Upper lobe of right lung (tissue), 1 donor: ENCODE measurements at places on chromosomes 3 and 15.

DNA sequence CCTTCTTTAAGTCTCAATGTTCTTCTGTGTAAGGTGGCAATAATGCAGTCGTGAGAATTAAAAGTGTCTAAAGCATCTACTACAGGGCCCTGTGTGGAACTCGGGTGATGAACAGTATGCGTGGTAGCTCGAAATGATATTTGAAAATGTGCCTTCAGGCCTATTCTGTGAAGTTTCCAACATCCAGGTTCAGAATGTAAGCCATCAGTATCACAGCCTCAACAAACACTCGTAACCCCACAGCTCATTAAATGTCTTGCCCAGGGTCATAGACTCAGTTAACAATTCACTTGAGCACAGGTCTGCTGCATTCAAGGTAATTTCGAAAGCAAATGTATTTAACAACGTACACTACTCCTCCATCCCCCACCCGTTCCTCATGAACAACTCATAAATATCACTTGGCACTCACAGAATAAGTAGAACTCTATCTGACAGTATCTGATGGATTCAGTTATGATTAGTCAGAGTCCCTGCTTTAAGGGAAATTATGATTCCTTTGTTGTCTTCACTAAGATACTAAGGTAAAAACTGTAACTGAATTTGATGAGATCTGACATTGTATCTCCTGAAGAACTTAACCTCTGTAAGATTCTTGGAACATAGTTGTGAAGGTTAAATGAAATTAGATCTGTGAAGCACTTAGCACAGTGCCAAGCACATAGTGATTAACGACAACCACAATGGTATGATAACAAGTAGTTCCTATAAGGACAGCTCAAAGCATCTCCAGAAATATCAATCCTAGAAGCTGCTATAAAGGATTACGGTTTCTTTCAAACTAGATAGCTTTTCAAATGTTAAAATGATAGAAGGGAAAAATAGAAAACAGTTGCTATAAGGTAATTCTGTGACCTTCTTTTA, 642.3 kb downstream of the TBL1XR1 start:
- no peak for DNase-seq

DNA sequence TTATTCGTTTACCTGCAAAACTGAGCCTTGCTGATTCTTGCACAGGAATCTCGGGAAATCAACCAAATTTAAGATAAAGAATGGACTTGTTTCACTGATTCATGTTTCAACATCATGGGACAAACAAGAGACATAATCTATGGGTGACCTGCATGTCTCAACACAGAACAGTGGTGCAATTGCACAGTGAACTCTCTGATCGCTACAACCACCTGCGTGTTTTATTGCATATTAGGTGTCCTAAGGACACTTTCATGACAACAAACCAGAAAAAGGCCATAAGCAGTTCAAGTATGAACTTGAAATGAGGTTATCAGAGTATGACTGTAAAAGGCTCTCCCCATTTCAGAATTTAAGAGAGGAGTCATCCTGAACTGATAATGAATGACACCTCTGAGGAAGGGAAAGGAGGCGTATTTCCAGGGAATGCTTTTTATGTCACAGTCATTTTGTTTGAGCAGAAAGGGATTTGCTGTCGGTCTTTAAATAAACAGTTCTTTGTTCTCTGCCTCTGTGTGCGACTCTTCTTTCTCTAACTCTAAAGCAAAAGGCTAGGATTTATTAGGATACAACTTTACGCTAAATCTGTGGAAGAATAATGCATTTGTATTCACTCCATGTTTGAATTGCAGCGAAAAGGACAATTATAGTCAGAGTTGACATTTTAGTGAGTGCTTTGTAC, 167.2 kb downstream of the RBMS3 start:
- DNase-seq, result no peak

DNA sequence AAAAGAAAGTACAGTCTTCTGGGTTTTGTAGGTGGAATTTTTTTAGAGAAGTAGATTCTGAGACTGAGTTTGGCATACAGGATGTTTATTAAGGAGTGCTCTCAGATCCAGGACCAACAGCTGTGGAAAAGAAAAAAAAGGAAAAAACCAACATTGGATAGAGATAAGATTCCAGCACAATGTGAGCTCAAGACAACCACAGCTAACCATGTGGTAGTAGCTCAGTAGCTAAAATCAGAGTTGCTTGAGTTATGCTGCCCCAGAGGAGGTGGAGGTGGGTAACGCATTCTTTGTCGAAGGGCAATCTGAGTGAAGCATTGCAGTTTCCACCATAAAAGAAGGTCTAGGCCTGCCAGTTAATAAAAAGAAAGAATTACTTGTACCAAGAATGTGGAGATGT, 904.3 kb downstream of the NSUN3 start:
- DNase-seq, result no peak

DNA sequence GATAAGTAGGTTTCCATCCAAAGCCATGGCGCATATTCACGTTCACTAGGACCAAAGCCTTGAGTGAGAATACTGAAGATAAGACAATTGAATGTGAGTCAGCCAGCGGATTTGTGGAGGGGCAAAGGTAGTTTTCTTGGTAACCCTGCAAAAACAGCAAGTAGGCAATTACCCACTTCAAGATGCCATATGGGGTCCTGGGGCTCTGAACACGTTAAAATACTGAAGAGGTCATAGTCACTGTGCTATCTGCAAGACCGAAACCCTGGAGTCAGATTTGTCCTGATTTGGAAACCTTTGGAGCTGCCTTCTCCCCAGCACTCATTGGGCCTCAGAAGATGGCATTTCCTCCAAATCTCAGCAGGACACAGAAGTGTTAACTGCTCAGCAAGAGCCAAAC, 646.9 kb upstream of the LMCD1 start:
- no peak for DNase-seq

DNA sequence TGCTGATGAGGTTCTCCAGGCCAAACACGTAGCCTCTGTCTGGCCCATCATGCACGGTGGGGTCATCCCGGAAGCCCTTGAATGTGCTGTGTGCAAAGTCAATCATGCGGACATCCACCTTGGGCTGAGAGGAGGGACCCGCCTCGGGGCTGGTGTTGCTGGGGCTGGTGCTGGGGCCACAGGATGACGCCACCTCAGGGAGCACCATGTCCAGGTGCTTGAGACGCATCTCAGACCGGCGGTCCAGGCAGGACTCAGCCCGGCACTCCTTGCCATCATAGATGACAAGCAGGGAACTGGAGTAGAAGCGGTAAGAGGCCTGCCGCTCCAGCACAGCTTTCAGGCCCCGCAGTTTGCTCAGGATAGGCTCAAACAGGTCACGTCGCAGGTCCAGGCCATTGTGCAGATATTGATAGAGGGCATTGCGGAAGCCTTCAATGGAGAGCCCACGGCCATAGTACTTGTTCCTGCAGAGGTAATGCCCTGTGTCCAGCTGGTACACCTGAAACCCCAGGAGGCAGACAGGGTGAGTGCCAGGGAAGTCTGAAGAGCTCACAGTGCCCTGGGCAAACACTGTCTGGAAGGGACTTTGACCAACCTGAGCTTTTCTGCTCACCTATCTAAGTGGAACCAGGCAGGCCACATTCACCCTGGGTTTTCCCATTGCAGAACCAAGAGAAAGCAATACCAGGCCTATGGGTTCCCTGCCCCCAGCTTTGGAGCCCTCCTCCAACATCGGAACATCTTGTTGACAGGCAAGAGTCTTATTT, 3.6 kb upstream of the GMPPB start:
- DNase-seq, result no peak

DNA sequence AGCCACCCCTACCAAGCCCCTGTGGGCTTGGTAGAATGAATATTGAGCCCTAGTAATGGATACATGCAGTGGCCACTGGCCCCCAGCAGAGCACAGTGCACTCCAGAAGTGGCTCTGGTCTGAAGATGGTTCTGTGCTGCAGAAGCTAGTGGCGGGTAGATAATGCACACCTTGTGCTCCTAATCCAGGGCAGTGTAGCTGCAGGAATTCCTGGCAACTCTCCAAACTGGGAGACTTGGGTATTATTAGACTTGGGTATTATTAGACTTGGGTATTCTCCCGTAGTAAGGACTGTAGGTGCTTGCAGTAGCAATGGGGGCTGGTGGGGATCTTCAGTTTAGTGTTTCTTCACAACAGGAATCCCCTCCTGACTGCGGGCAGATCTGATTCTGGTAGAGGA, 34.7 kb downstream of the NUSAP1 start:
- no peak for DNase-seq

GRCh38 chr3:89682556-89682955, 575.1 kb downstream of the EPHA3 start:
- no peak for DNase-seq

DNA sequence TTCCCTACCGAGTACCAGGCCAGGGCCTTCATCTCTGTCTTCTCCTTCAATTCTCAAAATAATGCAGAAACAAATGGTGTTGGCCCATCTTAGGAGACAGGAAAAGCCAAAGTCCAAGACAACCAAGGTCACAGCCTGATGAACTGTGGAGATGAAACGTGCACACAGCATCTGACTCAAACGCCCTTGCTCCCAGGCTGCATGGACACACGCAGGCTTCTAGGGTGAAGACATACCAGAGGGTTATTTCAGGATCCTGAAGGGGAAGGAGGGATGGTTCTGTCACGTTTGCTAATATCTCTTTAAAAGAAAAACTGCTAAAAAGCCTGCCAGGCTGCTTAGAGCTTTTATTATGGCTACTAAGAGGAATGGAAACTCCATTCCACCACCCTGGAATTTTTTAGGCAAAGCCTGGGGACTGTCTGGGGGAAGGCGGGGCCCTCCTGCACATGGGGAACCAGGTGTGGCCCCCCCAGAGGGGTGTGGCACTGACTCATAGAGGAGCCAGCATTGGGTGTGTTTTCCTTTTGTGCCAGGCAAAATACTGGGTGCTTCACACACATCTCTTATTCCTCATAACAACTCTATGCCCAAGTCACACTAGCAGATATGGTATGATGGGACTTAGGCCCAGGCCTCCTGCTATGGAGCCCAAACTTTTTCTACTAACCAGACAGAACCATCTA, 62.9 kb downstream of the UMPS start:
- DNase-seq, result no peak

- DNase-seq, result no peak
Observed at GRCh38 chr15:91426412-91426811, 326.4 kb downstream of the SV2B start.
